Adrenal gland (tissue), 19 donors: ENCODE measurements at places on chromosomes 3 and 15.

DNA sequence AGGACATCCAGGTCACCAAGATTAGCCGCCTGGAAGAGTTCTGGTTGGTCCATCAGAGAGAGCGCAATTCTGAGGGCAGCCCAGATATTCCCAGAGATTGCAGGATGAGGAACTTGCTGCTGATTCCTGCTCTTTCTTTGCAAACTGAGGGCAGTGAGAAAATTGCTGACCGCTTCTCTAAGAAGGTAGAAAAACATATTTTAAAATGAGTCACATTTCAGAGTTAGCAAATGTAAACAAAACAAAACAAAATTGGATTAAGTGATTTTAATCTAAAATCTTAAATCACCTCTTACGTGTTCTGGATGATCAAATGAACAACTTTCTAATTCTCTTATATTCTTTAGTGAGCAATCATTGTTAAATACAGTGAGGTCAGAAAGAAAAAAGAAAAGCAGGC lies 149.0 kb downstream of the USP13 start:
- no peak for DNase-seq
- H3K4me1 ChIP-seq: no peaks in the 10 kb centered on the region
- H3K27me3 ChIP-seq: no peaks in the 10 kb centered on the region
- no peak overlapping the region for H3K4me3 ChIP-seq
- H3K36me3 ChIP-seq: no peaks in the 10 kb centered on the region

- no peak overlapping the region for H3K4me3 ChIP-seq
- H3K4me1 ChIP-seq: no peaks in the 10 kb centered on the region
- H3K27ac ChIP-seq: no peak overlapping the region
- H3K36me3 ChIP-seq: no peaks in the 10 kb centered on the region
These were observed 83.1 kb downstream of the LMLN start for GRCh38 chr3:198043119-198043518.

GRCh38 chr15:79433276-79433990 lies 1.3 kb downstream of the MINAR1 start:
- H3K4me1 ChIP-seq: no peaks in the 10 kb centered on the region
- no peak overlapping the region for H3K27ac ChIP-seq
- peaks cover 17% of the 10 kb centered on the region for H3K27me3 ChIP-seq
- peak overlapping the region; percentile 25 for H3K4me3 ChIP-seq
- H3K36me3 ChIP-seq: no peaks in the 10 kb centered on the region
- no peak for DNase-seq

GRCh38 chr15:47945872-47946650 lies 174.7 kb upstream of the SLC24A5 start:
- DNase-seq: no peak
- no peaks in the 10 kb centered on the region for H3K36me3 ChIP-seq
- H3K27me3 ChIP-seq: no peaks in the 10 kb centered on the region
- H3K27ac ChIP-seq: no peak overlapping the region

GRCh38 chr15:28977377-28978010 lies 91.7 kb downstream of the APBA2 start:
- peak; percentile 76 for DNase-seq
- no peaks in the 10 kb centered on the region for H3K36me3 ChIP-seq
- no peaks in the 10 kb centered on the region for H3K4me1 ChIP-seq
- no peak overlapping the region for H3K27ac ChIP-seq
- no peaks in the 10 kb centered on the region for H3K27me3 ChIP-seq

DNA sequence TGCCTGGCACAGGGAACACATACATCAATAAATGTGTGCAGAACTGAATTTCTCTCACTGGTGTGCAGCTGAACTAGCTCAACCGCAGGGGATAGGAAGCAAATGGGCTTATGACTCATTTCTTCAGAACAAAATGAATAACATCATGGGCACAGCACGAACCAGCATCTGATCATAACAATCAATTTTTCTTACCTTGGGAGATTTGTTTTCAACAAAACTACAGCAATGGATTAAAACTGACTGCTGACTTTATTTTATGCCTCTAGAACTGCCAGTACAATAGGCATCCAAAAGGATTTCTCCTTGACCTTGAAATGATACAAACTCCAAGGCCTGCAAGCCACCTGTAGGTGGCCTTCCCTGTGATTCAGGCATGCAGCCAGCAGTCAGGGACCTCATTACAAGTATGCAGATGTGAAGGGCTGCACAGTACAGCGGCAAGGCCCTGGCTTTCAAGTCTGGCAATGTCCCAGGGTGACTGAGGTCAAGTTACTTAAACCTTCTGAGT lies 26.1 kb downstream of the TAMM41 start:
- peaks cover 13% of the 10 kb centered on the region for H3K4me1 ChIP-seq
- H3K36me3 ChIP-seq: no peaks in the 10 kb centered on the region
- no peak overlapping the region for H3K4me3 ChIP-seq
- no peaks in the 10 kb centered on the region for H3K27me3 ChIP-seq
- DNase-seq: peak; percentile 59
- H3K27ac ChIP-seq: peak overlapping the region; percentile 28

DNA sequence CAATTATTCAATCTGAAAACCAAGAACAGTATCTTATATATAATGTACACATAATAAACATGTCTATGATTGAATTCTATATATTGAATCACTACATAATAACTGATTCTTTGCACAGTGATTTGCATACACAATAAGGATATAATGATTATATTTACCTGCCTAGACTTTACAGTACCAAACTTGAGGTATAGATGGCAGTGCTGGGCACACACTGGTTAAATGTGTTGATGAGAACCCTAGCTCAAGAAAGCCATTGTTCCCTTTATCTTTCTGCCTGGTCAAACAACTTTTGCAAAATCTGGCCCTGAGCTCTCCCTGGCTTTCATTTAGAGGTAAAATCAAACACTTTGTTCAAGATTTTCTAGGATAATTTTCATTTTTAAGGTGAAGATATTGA lies 697.7 kb downstream of the TUSC7 start:
- H3K27ac ChIP-seq: no peak overlapping the region
- no peak for DNase-seq
- H3K27me3 ChIP-seq: no peaks in the 10 kb centered on the region

DNA sequence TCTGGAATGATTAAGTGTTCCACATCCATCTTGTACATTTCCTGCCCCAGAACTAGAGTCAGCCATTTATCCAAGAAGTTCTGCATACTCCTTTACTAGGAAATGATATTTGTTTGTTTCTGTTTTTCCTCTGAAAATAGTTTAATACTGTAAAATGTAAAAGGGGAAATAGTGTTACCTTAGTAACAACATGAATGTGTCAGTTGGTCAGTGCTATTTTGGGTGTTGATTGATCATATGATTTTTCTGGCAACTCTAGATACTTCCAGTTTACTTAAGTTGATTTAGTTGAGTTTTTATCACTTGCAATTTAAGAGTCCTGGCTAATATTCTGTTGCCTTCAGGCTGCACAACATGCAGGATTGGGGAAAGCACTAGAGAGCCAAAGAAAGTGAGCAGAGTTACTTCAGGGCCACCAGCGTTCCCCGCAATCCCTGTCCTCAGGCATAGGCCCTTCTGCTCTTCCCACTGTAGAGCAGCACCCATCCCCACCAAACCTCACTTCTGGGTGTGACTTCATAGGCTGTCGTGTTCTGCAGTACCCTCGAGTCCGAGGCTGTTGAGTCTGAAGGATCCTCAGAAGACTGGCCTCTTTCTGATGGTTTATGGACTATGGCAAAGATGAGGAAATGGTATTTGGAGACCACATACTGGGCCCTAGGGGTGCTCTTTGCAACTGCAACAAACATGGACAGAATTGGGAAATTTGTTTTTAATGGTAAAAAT lies 69.0 kb downstream of the CHD2 start:
- peak overlapping the region; percentile 50 for H3K27ac ChIP-seq
- H3K4me3 ChIP-seq: no peak overlapping the region
- H3K36me3 ChIP-seq: peaks cover 54% of the 10 kb centered on the region
- no peak for DNase-seq
- no peaks in the 10 kb centered on the region for H3K27me3 ChIP-seq
